ENCODE measurements at places on chromosomes 5 and 9. TPM values are rescaled to one million over a fixed set of nuclear protein-coding genes. Genes with fewer than 3 reads are reported as not detected.

CDKN2A gene
- total RNA-seq: 2.7 TPM

IFNA13 gene
- total RNA-seq: not detected

DNA sequence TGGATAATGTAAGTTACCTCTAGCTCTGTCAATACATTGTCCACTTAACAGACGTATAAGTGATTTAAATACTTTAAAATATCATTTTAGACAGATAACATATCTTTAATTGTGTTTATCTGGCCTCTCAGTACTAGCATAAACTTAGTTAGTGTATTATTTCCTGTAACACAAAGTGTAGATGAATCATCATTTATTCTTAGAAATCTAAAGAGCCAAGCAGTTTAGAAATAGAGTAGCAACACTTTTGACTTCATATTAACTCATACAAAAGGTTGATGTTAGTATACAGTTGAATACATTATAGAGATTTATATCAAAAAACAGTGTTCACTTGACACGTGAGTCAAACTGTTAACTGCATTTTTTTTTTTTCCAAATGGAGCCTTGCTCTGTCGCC is 18.0 kb downstream of the NCBP1 start:
- no peak for ATAC-seq

- no peak for ATAC-seq
These were observed 21.6 kb upstream of the EXOC3 start for GRCh38 chr5:421287-421880.

GRCh38 chr9:127928676-127929624 is 1.6 kb downstream of the PIP5KL1 start:
- ATAC-seq: no peak

- ATAC-seq: peak; percentile 70
These were observed 25.8 kb upstream of the TRIM32 start for GRCh38 chr9:116661037-116661954.

GRCh38 chr9:5560443-5561100 is 50.2 kb downstream of the PDCD1LG2 start:
- no peak for ATAC-seq

DNA sequence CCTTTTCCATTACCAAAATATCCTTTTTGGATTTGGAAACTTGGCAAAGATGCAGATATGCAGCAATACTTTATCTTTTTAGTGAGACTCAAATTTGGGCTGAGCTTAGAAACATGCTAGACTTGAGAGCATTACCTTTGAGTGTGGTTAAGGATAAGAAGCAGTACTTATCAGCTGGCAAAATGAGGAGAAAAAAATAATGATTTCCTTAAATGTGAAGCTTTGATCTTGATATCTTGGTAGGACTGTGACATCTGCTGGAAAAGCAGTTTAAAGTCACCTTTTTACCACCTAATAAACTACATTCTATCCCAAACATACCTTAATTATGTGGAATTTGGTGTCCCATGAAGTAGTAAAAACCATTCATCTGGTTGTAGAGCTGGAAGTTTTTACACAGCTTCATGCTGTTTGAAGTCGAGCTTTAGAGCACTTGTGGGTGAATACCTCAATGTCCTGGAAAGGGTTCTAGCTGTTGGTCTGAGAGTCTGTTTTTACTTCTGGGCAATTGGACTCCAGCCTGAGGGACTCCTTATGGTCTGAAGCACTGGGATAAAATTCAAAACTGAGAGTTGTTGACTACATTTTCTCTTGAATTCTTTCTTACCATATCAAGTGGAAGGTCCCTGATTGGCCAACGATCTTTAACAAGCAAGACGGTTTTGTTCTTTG is 53.4 kb downstream of the LRRC70 start:
- ATAC-seq: no peak

GRCh38 chr5:152723482-152723881 is 318.4 kb upstream of the NMUR2 start:
- no peak for ATAC-seq

GRCh38 chr5:107396351-107396690 is 274.4 kb downstream of the EFNA5 start:
- no peak for ATAC-seq

DNA sequence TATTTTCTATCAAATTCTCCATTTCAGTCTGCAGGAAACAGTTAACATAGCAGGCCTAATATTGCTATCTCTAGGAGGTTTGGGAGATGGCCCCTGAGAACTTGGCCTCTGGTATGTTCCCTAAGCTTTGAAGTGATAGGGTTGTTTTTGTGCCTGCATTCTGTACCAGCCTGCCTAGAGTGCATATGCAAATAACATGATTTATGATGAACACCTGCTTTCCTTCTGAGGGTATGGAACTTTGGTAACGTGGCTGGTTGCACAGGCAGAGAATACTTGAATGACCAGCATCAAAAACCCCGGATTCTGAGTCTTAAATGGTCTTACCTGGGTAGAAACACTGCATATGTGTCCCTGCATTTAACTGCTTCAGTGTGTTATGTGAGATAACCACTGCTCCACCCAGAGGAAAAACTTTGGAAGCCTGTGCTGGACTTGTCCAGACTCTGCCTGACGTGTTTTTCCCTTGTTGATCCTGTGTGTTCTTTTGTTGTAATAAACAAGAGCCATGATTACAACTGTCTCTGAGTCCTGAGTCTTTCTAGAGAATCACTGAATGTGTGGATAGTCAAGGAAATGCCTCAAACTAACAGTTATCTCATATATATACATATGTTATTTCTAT is 111.3 kb upstream of the ABCA1 start:
- ATAC-seq: no peak

DNA sequence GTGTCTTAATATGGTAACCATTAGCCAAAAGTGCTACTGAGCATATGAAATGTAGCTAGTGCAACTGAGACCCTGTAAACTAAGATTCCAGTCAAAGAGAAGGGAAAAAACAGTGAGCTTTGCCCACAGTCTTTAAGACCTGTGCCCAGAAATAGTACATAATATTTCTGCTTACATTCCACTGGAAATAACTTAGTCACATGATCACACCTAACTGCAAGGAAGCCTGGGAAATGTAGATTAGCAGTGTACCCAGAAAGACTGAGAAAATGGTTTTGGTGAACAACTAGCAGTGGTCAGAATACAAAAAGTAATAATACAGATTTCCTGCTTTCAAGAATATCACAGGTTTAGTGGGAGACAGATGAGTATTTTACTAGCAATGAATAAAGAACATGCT is 2.5 kb upstream of the CPLANE1 start:
- no peak for ATAC-seq

- peak; percentile 44 for ATAC-seq
These were observed 117.4 kb downstream of the GCNT1 start for GRCh38 chr9:76576344-76576743.
